ENCODE measurements at places on chromosomes 2 and 18. TPM values are rescaled to one million over a fixed set of nuclear protein-coding genes. Genes with fewer than 3 reads are reported as not detected.

TUBA3E gene
- polyA plus RNA-seq, result not detected

FIGN gene
- polyA plus RNA-seq, result 2.1 TPM

SIGLEC15 gene
- polyA plus RNA-seq, result not detected

C18orf54 gene
- polyA plus RNA-seq, result 10.8 TPM

UGT1A9 gene
- polyA plus RNA-seq, result not detected

SP100 gene
- polyA plus RNA-seq, result 16.3 TPM

C2orf72 gene
- polyA plus RNA-seq, result 0.53 TPM

GDF7 gene
- 0.53 TPM for polyA plus RNA-seq

TUBA4B gene
- not detected for polyA plus RNA-seq

TRAPPC8 gene
- 36.8 TPM for polyA plus RNA-seq

ERFE gene
- 13.7 TPM for polyA plus RNA-seq

DOCK10 gene
- 35.6 TPM for polyA plus RNA-seq

DTNA gene
- polyA plus RNA-seq, result 123 TPM

SCN3A gene
- polyA plus RNA-seq, result 0.54 TPM

FSHR gene
- polyA plus RNA-seq, result 1.3 TPM

SCN9A gene
- 6.2 TPM for polyA plus RNA-seq

LIMS3 gene
- 1.7 TPM for polyA plus RNA-seq

- DNase-seq, result no peak
Measured at GRCh38 chr2:188478724-188479123, 187.1 kb downstream of the GULP1 start.

GRCh38 chr2:147567136-147567535 lies 277.7 kb upstream of the ACVR2A start:
- no peak for DNase-seq

- no peak for DNase-seq
Measured at GRCh38 chr2:217980036-217980435, 22.8 kb downstream of the TNS1 start.

GRCh38 chr18:56789004-56789888 lies 138.1 kb downstream of the WDR7 start:
- DNase-seq, result no peak

GRCh38 chr2:128584296-128584890 lies 265.7 kb upstream of the HS6ST1 start:
- no peak for DNase-seq

DNA sequence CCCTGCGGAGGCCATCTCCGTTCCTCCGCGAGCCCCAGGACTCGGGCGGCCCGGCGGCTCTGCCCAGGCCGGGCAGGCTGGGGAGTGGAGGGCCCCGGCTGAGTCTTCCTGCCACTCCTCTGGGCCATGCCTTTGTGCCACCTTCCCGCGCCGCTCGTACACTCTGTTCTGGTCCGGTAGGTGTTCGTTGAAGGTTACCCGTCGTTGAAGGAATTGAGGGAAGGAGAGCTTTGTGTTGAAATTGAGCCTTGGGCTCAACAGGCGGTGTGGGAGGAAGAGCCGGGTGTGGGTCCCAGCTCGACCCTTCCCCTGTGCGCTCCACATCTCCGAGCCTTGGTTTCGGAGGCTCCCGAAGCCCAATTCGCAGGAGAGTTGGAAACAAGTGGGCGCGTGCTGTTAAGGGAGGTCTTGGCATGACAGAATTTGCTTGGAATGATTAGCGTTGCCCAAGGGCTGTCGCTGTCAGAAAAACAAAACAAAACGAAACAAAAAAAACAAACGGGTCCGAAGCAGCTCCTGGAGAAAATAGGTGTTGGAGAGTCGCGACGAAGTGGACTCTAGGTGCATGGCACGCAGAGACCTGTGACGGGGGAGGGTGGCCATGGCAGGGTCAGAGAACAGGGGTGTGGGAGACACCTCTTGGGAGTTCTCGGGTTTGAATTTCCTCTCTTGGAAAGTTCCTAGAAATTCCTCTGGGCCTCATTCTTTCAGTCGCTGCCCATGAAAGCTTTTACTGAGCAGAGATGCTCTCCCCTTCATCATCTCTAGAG lies 1.2 kb upstream of the MZT2A start:
- peak; percentile 31 for DNase-seq

DNA sequence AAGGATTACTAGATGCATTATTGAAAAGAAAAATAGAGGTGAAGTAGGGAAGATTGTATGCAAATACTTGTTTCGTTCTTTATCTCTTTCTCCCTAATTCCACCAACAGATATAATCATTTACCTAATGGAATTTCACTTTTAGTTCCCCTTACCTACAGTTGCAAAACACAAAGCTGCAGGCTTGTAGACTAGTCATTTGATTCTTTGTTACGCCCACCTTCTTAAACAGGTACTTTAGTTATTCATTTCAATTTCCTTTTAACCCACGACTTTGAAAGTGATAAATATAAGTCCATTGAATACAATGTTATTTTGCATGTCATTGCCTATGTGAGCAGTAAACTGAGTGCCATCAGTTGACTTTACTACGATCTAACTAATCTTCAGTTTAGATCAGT lies 3.9 kb upstream of the HRH4 start:
- DNase-seq, result no peak

GRCh38 chr2:238955648-238956531 lies 108.0 kb downstream of the TWIST2 start:
- DNase-seq, result no peak

GRCh38 chr2:219286436-219287115 lies 7.4 kb downstream of the DNAJB2 start:
- no peak for DNase-seq

- no peak for DNase-seq
Measured at GRCh38 chr2:96117701-96118588, 1.6 kb upstream of the ADRA2B start.

DNA sequence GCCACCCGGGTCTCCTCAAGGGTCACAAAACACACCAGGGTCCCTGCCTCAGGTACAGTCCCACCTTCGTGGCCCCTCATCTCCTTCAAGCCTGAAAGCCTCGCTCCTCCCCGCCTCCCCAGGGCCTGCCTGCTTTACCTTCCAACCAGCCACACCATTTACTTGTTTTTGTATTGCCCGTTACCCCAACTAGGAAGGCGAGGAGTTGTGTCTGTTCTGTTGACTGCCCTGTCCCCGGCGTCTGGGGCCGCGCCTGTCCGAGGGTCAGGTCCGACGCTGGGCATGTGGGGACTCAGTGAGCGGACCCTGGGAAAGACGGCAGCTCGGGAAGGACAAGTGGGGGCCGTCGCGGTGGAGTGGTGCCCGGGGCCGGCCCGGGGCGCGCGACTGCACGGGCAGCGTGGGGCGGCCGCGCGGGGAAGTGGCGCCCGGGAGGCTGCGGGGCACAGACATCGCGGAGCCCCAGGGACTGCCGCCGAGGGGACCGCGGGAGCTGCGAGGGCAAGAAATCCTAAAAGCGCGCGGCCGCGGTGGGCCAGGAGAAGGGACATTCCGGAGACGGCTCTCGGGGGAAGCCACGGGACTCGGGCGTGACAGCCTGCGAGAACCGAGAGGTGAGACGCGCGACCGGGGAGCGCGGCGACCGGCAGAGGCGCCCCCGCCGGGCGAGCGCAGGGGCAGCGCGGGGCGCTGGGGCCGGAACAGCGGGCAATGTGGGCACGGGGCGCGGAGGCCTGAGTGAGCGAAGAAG lies 797 bp upstream of the GRHL1 start:
- DNase-seq, result peak; percentile 21

DNA sequence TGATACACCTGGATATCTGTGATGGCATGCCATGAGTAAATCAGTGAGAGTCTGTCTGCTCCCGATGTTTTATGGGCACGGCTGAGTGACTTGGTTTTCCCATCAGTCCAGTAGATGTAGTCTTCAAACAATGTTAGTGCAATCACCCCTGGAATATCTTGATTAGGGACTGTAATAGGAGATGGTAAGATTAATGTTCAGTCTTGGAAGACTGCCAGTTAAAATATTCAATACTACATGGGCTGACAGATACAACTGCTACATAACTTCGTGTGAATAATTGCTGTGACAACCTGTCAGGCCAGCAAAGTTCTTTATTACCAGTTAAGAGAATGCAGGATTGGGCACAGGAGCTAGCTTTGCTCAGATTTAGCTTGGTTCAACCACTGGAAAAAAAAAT lies 1673.3 kb downstream of the LRP1B start:
- DNase-seq, result no peak

GRCh38 chr2:217433522-217433921 lies 569.3 kb downstream of the TNS1 start:
- no peak for DNase-seq

DNA sequence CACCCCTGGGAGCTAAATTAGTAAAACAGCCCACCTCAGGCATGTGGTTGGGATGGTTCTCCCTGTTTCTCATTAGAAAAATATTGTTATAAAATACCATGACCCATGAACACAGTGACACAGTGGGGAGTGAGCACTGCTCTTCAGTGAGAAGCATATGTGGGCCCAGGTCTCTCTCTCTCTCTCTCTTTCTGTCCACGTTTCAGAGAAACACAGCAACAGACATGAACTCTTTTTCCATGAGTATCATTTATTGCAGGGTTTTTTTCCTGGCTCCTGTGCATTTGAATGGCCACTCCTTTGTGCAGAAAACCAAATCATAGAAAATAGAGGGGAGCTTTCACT lies 41.2 kb downstream of the CYRIA start:
- DNase-seq, result no peak

- no peak for DNase-seq
Measured at GRCh38 chr18:34018336-34018735, 206.4 kb downstream of the NOL4 start.

DNA sequence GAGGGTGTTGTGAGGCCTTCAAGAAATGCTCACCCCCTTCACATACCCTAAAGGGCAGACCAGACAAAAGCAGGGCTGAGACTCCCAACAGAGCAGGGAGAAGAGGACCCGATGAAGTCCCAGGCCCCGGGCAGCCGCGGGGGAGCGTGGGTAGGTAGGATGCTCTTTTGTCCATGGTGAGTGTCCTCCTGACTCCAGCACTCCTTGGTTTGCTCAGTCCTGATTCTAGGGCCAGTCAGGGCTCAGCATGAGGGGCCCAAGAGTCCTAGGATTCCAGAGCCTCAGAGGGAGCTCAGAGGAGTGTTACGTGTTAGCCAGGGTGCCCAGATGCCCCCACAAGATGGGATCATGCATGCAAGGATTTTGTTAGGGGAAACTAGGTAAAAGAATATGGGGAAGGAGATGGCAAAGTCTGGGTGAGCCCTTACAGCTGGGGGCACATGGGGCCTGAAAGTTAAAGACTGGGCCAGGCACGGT lies 64.8 kb downstream of the SMAD7 start:
- no peak for DNase-seq

- no peak for DNase-seq
Measured at GRCh38 chr18:29251681-29252080, 1074.8 kb upstream of the CDH2 start.

GRCh38 chr2:132873738-132874137 lies 203.7 kb upstream of the LYPD1 start:
- DNase-seq, result no peak

- no peak for DNase-seq
Measured at GRCh38 chr2:96622544-96622943, 15.6 kb downstream of the KANSL3 start.

DNA sequence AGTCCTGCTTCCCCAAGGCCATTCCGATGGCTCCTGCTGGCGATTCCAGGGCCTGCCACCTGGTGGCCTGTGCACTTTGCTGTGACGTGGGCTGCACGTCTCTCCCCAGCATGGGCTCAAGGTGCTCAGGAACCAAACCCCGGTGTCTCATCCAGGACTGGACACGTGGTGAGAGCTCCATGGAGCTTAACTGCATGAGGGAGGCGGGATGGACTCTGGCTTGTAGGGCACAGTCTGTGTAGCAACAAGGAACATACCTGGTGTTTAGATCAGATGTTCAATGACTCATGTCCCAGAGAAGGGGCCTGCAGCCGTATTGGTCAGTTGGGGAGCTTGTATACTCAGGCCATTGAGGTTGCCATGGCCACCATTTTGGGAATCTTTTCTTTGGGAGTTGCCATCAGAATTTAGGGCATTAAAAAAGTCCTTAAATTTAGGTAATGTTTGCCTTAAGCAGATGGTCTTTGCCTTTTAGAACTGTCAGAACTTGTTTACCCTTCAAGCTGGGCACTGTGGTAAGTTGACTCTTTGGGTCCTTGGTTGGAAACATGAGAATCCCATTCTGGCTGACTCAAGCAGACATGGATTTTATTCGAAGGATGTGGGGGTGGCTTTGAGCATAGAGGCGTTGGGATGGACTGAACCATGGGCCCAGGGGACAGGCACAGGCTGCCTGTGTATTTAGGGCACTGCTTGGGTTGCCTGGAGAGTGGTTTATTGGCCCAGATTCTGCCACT lies 21.0 kb downstream of the AGAP1 start:
- DNase-seq, result no peak

DNA sequence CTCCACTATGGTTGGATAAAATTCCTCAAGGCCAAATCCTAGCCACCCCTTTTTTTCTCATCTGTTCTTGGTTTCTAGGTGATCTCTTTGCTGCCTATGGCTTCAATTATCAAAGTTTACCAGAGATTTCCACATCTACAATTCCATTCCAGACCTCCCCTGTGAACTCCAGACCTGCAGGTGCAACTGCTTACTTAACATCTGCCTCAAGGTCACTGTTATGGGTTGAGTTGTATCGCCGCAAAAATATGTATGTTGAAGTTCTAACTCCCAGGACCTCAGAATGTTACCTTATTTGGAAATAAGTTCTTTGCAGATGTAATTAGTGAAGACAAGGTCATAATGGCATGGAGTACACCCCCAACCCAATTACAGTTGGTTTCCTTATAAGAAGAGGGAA lies 60.4 kb upstream of the SOS1 start:
- DNase-seq, result no peak

DNA sequence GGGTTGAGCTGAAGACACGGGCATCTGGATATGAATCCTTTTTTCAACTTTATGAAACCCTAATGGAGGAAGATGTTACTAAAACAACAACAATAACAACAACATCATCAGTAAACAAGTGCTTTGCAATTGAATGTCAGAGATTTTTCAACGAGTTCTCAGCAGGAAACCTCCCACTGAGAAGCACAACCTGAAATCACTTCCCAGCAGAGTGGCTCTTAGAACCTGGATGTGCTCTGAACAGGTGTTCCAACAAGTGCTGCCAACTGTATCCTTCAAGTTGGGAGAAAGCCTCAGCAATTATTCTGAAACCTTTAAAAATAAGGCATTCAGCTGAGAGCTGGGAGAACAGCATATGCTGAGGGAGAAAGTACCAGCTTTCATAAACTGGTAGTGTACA lies 1622.7 kb upstream of the CELF4 start:
- DNase-seq, result no peak

DNA sequence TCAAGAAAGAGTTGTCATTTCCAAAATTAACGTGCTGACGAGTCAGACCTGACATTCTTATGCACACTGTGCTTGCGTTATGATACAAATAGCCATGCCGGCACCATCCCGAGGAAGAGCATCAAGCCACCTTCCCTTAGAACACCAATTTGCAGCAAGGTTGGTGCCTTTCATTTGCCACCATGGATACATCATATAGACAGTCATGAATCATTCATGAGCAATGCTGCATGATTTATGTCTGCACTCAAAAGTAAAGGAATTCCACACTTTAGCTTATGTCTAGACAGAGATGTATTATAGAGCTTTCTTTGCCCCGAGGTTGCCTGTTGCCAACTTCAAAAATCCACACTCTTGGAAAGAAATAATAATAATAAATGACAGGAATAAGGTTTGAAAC lies 166.9 kb downstream of the VWC2L start:
- no peak for DNase-seq
